ENCODE measurements at places on chromosomes 2 and 18. TPM values are rescaled to one million over a fixed set of nuclear protein-coding genes. Genes with fewer than 3 reads are reported as not detected.

Gene SERPINB11
- total RNA-seq = not detected

DNA sequence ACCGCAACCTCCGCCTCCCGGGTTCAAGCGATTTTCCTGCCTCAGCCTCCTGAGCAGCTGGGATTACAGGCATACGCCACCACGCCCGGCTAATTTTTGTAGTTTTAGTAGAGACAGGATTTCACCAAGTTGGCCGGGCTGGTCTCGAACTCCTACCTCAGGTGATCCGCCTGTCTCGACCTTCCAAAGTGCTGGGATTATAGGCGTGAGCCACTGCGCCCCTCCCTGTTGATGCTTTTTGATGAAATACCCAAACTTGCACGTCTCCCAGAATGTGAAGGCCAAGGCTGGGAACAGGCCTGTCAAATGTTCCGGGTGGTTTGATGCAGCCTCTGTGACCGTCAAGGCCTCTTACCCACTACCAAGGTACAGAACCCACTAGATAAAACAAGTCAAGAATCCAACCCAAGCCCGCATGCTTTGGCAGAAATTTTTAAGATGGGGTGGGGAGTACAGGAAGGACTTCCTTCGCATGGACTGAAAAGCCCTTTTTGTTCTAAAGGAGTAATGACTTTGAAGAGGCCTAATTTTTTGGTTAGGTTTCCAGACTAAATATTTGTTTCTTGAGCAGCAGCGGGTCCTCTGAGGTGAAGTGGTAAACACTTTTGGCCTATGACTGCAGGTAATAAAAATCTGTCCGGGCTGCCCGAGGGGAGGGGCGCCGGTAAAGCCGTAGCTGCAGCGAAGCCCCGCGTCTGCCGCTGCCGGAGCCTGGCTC lies 3.7 kb upstream of the EVX2 start:
- no peak for DNase-seq

Gene ECEL1
- 0.20 TPM for total RNA-seq

DNA sequence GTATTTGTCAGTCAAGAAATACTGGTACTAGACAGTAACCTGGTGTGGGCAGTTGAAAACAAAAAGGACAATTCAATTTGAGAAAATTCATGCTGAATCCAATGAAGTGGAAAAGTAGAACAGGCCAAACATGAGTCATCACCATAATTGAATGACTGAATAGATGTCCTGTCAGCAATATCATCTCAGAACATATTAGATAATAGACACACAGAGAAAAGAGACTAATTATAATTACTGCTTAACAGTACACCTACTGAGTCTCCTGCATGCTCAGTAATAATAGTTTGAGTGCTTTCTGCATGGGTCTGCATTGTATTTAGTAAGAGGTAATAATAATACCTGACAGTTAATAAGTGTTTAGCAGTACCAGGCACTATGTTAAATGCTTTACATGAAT lies 138.6 kb upstream of the ZC3H15 start:
- no peak for DNase-seq

Gene GLB1L
- 2.5 TPM for total RNA-seq

Measured in heart left ventricle (tissue), 16 donors.